ENCODE measurements at places on chromosomes 5 and 9.

DNA sequence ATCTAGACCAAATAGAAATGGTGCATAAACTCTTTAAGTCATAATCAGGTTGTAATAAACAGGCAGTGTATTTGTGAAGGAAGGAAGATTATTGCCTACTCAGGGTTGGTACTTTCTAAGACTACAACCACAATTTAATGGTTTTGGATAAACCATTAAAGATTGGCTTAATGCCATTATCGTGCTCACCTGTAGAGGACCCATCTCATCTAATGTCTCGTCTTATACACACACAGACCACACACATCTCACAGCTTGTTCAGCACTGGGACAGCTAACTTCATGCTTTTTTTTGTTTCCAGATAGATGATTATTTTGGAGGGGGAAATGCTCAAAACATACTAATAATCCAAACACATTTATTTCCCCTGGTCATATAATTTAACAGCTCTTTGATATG lies 175.7 kb upstream of the SLC12A2 start:
- no peak for DNase-seq

DNA sequence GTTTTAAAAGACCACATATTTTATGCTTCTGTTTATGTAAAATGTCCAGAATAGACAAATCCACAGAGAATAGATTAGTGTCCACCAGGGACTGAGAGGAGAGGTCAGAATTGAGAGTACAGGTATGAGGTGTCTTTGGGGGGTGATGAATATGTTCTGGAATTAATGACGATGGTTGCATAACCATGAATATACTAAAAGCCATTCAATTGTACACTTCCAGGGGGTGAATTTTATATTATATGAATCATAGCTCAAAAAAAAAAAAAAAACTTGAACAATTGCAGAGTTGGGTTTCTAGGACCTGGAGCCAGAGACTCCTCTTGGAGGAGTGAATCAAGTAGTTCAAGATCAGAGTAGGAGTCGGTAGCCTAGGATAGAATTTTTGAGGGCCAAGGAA lies 57.8 kb upstream of the RUSC2 start:
- DNase-seq, result no peak

GRCh38 chr5:97096191-97096590 lies 46.2 kb downstream of the LIX1 start:
- DNase-seq, result no peak

DNA sequence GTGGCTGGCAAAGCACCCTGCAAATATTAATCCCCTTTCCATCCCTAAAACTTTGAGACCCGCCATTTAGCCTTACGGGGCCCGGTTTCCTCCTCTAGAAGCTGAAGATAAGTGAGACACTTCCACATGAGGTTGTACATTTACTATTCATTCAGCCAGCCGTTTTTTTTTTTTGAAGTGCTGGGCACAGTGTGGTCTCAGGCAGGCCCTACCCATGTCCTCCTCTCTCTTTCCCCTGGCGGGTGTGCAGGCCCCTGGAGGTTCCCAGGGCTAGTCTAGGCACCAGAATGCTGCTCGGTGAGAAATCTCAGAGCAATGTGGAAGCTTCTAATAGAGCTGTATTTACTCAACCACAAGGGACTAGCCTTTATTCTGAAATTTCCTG lies 107.4 kb upstream of the LARP1 start:
- DNase-seq, result no peak

GRCh38 chr5:174751154-174752000 lies 27.0 kb downstream of the MSX2 start:
- no peak for DNase-seq

DNA sequence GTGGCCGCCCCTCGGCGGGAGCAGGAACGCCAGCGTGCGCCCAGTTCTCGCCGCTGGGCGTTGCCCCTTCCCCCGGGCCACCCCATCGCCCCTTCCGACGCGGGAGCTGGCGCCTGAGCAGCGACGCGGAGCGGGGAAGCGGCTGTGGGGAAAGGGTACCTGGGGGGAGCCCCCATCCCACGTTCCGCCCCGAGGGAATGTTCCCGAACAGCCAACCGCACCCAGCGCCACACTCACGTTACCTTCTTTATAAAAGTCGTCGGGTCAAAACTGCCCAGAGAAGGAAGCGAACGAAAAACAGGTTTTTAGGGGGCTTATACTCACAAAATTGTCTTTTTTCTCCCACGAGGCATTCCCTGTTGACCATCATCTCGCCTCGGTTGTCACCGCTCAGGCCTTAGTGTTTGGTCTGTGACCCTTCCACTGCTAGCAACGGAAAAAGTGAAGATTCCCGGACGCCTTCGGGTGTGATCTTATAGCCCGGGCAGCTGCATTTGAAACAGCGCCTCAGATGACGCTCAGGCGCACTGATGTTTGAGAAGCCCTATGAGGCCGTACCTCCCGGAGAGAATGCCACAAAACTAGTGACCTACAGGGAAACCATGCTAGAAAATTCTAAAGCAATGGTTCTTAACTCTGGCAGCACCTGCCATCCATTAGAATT lies 475 bp upstream of the GOLM1 start:
- no peak for DNase-seq

- no peak for DNase-seq
These were observed at the start of gene AK8 for GRCh38 chr9:132877824-132878694. Gene AK8 (minus strand): TSS chr9:132878284. CDS start chr9:132878255, 29 bp downstream.

DNA sequence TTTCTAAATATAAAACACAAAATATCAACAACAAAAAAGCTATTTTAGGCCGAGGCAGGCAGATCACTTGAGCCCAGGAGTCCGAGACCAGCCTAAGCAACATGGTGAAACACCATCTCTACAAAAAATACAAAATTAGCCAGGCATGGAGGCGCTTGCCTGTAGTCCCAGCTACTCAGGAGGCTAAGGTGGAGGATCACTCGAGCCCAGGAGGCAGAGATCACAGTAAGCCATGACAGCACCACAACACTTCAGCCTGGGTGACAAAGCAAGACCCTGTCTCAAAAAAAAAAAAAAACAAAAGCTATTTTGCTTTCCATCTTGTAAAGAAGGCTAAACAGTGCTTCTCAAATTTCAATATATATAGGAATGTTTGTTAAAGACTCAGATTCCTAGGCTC lies 11.3 kb downstream of the C5orf15 start:
- no peak for DNase-seq

DNA sequence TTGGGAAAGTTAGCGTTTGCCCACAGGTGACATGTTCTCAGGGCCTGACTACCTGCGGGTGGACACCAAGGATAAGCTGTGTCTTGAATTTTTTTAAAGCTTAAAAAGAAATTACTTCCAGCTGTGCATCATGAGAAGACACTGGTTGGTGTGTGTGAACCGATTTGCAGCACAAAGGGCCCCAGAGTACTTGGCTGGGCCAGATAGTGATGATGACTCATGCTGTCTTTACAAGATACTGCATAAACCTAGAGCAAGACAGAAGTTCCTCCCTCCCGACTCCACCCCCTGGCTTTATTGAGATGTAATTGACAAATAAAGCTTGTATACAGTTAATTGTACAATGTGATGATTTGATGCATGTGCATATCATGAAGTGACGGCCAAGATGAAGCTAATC lies 212.8 kb downstream of the NXNL2 start:
- no peak for DNase-seq

GRCh38 chr9:107694390-107694789 lies 204.8 kb upstream of the KLF4 start:
- DNase-seq, result no peak

GRCh38 chr5:40223884-40224402 lies 455.8 kb upstream of the PTGER4 start:
- DNase-seq, result no peak

DNA sequence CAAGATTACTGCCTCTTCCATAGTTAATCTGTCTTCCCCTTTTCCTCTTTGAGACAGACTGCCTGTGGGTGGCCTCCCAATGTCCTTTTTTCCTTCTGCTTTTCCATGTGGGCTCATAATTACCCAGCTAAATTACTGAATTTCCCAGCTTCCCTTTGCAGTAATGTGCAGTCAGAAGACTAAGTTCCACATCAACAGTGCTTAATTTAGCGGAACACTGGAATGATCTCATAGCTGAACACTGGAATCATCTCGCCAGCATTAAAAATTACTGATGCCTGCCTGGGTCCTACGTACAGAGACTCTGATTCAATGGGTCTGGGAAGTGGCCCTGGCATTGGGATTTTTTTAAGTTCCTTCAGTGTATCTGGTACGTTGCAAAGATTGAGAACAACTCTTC lies 84.3 kb downstream of the DNAH5 start:
- DNase-seq, result no peak

GRCh38 chr5:141637767-141638419 lies 1.1 kb downstream of the RELL2 start:
- DNase-seq, result peak; percentile 30

- no peak for DNase-seq
These were observed at the start of gene INSL6 for GRCh38 chr9:5185220-5185840. Gene INSL6 (minus strand): TSS chr9:5185639. CDS start chr9:5185602, 37 bp downstream.

DNA sequence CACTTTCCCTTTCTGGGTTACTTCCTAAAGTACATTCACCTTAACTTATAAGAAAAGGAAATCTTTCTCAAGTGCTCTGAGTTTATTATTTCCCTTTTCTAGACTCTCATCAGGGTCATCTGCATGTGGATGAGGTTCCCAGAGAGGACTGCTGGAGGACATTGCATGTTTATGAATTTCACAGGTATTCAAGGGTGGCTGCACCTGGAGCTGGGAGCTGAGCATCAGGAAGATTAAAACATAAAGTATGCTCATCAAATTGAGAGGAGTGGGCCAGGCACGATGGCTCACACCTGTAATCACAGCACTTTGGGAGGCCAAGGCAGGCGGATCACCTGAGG lies 34.7 kb upstream of the PLIN2 start:
- DNase-seq, result no peak

DNA sequence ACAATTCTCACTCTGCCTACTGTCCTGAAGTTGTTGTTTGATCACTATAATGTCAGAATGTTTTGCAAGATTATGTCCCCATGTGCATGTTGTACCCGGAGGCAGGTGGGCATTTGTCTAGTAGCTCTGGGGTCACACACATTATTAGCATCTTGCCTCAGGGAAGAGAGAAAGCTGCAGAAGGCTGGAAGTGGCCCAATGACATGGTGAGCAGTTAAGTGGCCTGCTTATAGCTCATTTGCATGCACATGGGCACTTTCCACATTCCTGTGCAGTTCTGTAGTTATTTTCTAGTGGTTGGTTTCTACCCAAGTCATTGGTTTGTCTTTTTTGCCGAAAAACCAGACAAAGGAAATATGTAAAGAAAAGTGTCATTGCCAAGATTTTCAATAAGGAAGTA lies 80.9 kb downstream of the MAP1B start:
- DNase-seq, result no peak

- DNase-seq, result no peak
These were observed 523.6 kb upstream of the WWC1 start for GRCh38 chr5:167767795-167768194.

Measured in esophagus squamous epithelium (tissue), 5 donors.